ENCODE measurements at places on chromosomes 7 and 10.

DNA sequence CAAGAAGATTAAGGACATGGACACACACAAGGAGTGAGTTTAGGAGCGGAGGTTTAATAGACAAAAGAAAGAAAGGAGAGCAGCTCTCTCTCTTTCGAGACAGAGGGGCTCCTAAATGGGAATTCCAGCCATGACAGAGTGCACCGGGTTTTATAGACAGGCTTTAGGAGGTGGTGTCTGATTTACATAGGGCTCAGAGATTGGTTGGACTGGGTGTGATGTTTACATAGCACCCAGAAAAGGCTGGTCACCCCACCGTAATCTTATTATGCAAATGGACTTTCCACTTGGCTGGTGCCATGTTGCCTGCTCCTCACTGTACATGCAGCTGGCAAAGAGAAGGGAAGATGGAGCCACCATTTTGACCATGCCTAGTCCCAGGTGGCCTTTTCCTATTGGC is 28.4 kb upstream of the MRC1 start:
- no peak for DNase-seq

- no peak for DNase-seq
Measured at GRCh38 chr10:79328737-79329504, 18.3 kb upstream of the PPIF start.

DNA sequence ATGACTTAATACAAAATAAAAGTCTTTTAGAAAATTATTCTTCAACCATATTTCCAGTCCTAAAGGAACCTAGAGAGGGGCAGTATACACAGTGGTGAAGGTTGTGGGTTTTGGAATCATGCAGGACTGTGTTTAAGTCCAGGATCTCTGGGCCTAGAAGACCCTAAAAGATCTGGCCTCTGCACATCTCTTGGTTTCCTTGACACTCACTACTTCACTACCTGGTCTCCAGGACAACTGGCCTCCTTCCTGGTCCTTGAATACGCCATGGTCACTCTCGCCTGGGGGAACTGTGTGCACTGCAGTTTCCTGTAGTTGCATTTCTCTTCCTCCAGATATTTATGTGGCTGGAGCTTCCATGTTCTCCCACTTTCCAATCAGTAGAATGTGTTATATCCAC is 182.7 kb upstream of the SLC26A5 start:
- DNase-seq, result no peak

GRCh38 chr10:103457176-103457712 is 1.5 kb downstream of the CALHM1 start:
- no peak for DNase-seq

- DNase-seq, result no peak
Measured at GRCh38 chr7:106057962-106058927, 53.9 kb downstream of the SYPL1 start.

GRCh38 chr7:83077328-83077727 is 85.4 kb downstream of the PCLO start:
- no peak for DNase-seq

- no peak for DNase-seq
Measured at GRCh38 chr10:98295907-98296306, 27.9 kb upstream of the LOXL4 start.

- no peak for DNase-seq
Measured at GRCh38 chr10:48252354-48252650, 22.2 kb downstream of the FRMPD2 start.

GRCh38 chr10:84493361-84493760 is 165.0 kb downstream of the CCSER2 start:
- no peak for DNase-seq

GRCh38 chr7:84085998-84086397 is 108.6 kb downstream of the SEMA3A start:
- DNase-seq, result no peak

- no peak for DNase-seq
Measured at GRCh38 chr7:70042533-70042932, 444.3 kb downstream of the AUTS2 start.

DNA sequence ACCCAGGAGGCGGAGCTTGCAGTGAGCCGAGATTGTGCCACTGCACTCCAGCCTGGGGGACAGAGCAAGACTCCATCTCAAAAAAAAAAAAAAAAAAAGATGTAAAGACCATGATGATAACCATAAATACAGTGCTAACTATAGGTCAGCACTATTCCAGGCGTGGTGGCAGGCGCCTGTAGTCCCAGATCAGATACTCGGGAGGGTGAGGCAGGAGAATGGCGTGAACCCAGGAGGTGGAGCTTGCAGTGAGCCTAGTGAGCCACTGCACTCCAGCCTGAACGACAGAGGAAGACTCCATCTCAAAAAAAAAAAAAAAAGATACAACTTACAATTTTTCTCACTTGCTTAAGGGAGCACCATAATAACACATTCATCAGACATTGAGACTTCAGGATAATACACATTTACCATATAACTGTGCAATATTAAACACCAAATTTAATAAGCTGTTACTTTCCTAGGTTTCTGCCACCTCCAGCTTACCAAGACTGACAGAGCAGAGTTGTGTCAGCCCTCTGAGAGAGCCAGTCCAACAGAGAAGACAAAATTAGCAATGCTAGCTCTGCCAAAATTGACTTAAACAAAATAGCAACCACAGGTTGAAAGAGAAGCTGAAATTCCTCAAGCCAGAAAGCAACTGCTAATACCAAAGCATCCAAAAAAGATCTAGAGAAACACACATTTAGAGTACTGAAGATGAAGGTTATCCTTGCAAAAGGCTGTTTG is 8.2 kb downstream of the DNA2 start:
- DNase-seq, result no peak

DNA sequence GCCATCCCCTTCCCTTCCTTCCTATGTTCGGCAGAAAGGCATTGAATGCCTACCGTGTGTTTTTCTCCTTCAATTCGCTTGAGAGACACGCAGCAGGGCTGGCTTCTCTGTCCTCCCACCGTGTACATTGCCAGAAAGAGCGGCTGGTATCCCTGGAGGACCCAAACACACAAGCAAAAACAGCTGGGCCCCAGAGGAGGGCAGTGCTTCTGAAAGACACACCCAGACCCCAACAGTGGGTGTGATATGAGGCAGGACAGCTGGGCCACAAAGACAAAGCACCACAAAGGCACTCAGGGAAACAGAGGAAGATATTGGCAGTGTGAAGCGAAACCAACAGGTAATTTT is 133.1 kb upstream of the SH2B2 start:
- DNase-seq, result no peak

DNA sequence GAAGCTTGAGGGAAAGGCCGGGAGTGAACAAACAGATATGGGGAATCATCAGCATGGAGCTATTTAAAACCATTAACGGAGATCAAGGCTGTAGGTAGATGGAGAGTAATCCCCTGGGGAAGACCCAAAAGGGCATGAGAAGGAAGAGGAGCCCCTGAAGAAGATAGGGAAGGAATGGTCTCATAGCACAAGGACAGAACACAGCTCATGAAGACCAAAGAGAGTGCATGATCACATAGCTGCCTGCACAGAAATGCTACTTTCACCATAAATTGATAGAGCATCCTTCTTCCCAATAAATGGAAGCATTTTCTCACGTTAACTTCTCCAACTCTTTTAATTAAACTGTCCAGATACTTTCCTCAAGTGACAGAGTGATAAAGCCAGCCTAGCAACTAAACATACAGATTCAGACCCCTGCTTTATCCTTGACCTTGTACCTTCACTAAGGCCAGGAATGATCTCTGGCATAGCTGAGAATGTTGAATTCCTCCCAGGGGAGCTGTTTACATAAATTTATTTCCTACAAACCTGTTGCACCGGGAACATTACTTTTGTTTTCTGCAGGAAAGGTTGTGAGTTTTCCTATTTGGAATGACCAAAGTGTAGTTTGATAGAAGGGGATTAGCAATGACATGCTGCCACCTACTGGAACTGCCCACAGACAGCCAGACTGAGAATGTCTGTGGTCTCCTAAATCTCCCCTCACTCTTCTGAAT is 110.8 kb upstream of the LRGUK start:
- peak; percentile 15 for DNase-seq

DNA sequence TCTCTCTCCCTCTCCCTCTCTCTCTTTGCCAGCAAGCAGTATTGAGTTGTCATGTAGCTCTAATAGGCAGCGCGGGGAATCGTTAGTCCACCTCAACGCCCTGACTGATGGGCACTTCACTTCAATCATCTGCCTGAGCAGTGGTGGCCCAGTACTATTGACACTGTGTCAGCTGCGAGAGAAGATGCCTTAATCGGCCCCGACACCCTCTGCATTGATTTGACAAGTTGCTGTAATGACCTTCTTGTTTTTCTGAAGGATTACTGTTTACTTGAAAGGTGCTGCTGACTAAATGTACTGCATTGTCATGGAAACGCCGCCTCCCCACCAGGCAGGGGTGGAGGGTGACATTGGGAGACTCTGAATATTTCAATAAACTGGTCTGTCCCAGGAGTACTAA is 913.8 kb downstream of the KCNMA1 start:
- no peak for DNase-seq

Measured in HuH-7.5 (cell line).